ENCODE measurements at places on chromosomes 12 and 14.

DNA sequence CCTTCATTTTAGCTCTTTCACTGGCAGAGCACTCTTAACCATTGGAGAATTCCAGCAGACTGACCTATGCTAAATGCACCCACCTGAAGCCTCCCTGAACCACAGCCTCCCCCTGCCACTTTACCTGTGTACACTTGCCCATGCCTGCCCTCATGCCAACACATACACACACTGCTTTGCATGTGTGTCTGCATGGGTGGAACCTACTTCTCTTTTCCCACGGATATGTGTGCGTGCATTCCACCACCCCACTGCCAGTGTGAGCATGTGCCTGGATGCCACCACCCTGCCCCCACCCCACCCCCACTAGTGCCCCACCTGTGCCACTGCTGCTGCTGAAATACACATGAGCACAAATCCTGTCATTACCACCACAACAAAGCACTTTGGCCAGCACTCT is 49.5 kb upstream of the EEA1 start:
- no peak for DNase-seq

DNA sequence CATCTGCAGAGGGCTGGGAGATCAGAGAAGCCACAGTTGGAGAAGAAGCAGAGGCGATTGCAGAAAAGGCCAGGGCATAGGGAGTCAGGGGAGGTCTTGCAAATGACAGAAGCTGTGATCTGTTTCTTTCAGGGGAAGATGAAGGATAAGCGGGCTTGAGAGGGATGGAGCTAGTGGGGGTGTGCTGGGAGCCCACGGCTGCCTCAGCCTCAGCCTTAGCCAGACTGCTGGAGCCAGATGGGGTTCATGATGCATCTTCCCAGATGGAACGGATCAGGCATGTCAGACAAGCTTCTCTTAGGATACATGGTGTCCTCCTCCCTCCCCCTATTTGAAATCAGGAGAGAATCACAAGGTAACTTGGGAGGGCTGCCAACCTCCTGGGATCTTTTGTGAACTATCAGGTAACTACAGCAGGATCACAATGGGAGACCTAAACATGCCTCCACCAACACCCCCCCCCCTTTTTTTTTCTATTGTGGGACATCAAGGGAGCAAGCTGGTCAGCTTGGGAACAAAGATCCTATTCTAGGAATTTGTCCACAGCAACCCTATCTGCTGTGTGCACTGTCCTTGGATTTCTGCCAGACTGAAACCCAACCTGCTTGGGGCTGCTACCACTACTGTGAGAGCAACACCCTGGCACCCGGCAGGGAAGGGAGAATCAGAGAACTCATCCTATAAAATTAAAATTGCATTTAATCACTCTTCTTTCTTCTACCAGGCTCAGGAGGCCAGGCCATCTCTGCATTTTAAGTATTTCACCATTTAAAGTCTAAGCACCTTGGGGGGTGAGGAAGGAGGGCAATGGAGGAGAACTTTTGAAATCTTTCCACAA is 10.7 kb upstream of the ATP2A2 start:
- no peak for DNase-seq

- DNase-seq: no peak
Observed at GRCh38 chr12:129394177-129394825, 509.5 kb downstream of the TMEM132D start.

DNA sequence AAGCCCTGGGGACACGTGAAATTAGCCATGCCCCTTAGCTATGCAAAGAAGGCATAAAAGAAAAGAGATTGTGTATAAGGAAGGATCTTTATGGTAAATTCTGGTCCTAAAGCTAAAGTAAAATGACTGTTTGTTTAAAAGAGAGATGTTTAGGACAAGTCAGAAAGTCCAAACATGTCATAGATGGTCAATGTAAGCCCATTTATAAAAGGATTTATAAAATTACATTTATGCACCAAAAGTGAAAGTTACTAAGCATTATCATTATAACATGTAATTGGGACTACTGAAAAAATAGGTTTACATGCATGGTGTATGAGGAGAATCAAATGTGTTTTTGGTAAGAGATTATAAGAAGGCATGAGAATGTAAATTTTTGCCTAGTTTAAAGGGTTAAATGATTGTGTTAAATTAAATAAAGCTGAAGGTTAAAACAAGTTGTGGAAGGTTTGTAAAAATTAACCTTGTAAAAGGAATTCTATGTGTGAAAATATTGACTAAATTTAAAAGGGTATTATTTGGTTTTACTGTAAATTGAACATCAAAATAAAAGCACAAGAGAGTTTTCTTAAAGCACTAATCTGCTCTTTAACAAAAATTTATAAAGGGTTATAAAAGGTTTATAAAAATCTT is 50.4 kb upstream of the TSPAN8 start:
- no peak for DNase-seq

- no peak for DNase-seq
Observed at GRCh38 chr14:58796242-58797009, 158.7 kb downstream of the DACT1 start.

GRCh38 chr12:102298022-102298421 is 100.4 kb upstream of the PMCH start:
- no peak for DNase-seq

- no peak for DNase-seq
Observed at GRCh38 chr12:19186722-19187661, 57.5 kb downstream of the PLEKHA5 start.

DNA sequence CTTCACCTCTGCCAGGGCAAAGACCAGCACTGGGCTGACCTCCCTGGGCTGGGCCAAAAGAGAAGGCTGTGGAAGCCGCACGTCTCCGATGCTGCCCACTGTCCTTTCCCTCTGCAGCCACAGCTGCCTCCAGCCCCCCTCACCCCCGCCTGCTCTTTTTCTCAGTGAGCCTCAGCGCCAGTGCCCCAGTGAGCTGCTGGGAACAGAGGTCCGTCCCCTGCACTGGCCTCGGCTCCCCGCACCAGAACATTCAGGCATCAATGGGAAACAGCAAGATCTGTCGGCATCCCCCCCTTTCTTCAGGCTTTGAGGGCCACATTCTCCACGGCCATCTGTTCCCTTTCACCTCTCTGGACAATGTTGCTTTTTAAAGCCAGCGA is 398.1 kb downstream of the ZFP36L1 start:
- no peak for DNase-seq

- DNase-seq: peak; percentile 6
Observed at GRCh38 chr14:102316338-102316742, 3.2 kb upstream of the ZNF839 start.

GRCh38 chr14:85224241-85224640 is 305.7 kb upstream of the FLRT2 start:
- DNase-seq: no peak

- DNase-seq: no peak
Observed at GRCh38 chr14:61178226-61179060, 102.7 kb downstream of the TMEM30B start.

DNA sequence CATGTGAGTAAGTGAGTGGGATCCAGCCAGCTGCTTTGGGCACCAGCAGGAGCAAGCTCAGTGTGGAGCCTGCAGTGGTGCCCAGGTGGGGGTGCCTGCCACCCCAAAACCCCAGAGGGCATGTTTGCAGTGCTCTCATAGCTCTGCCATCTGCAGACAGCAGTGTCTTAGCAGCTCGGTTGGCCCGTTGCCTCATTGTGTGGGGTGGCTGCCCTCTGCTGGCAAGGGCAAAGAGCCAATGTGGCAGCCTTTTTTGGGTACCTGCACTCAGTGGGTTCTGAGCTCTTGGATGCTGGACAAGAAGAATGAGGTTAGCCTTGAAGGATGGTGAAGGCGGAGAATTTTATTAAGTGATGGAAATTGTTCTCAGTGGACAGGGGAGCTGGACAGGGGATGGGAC is 52.3 kb downstream of the NEUROD4 start:
- DNase-seq: peak; percentile 80

DNA sequence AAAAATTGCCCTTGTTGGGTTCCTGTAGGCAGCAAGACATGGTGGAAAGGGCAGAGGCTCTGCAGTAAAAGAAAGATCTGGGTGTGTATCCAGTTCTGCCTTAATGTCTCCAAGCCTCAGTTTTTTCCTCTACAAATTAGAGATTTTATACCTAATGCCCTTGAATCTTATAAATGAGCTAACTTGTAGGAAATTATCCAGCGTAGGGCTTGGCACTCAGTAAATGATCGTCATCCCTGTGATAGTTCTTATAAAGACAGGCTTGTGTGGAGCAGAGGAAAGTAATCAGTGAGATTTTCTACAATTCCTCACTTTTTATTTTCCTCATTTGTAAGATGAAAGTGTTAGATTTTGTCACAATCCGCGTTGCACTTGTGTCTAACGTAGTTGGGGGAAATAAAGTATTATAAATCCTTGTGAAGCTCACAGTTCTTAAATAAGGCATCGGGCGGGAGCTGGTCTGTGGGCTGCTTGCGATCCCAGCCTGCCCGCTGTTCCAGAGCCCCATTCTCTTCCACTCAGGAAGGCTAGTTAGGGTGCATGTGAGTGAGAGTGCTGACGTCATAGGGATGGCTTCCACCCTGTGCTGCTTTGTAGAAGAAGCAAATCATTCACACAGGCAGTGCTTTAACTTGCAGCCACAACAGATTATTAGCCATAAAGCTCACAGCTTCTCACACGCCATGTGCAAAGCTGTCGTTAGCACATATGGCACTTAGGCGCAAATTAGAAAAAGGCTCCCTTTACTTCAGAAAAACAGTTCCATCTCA is 87.6 kb downstream of the EML1 start:
- DNase-seq: no peak

DNA sequence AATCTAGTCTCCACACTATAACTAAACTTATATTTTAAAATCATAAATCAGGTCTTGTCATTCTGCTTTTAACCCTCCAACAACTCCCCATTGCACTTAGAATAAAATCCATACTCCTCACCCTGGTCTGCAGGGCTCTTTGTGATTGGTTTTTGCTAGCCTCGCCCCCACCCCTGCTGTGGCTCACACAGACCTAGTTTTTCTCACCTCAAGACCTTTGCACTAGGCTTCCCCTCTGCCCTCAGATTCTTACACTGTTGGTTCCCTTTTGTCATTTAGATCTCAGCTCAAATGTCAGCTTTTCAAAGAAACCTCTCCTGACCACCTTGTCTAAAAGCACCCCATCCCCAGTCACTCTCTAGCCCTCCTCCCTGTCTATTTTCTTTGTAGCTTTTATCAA is 10.7 kb upstream of the LHX5 start:
- no peak for DNase-seq

DNA sequence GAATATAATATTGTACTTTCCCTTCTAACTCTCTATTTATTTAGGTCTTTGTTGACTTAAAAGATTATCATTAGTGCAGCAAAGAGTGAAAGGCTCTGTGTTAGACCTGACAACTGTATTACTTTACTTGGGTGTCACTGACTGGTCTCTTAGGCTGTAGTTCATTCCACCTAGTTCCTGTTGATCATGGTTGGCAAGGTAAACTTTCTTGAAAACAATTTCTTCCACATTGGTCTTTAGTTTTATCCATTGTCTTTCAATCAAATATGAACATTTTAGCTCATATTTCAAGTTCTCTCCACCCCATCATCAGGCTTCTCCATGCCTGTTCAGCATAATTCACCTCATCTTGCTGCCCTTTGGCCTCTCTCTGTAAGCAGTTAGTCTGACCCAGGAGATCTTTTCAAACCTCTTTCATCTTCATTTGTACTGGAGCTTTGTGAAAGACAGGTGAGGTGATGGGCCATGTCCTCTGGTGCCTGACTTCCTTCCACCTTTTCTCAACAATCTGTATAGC is 32.1 kb upstream of the PPM1H start:
- no peak for DNase-seq

GRCh38 chr12:4506870-4507269 is 31.8 kb upstream of the RAD51AP1 start:
- DNase-seq: no peak

- no peak for DNase-seq
Observed at GRCh38 chr14:94501588-94502516, 7.4 kb downstream of the SERPINA12 start.

DNA sequence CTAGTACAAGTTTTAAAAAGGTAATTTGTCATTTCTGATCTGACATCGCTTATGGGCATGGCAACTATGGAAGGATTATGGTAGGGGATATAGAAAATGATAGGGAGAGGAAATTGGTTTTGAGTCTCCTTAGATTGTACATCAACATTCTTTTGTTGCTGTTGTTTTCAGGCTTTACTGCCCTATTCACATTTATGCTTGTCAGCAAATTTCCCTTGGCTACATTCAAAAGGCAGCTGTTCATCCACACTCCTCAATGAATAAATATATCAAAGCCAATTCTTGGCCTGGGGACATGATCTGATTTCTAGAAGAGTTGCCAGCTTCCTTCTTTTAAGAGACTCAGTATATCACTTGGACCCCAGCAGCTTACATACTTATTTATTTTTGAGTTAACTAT is 283.4 kb downstream of the CEP128 start:
- DNase-seq: no peak

DNA sequence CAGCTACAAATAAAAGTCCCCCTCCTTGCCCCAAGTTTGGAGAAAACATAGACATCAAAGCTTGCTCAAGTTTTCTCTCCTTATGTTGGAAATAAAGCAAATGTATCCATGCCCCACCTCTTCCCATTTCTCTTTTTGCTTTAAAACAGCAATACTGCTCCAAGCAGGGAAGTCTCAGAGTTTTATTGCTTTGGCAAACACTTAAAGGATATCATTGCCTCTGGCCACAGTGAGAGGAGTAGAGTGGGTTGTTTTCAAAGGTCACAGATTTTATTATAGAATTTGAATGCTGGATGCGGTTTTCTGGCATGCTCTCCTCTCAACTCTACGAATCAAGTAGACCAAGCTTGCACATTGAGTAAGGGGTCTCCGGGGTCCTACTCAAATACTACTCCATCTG is 149.7 kb downstream of the TTC7B start:
- DNase-seq: no peak

- no peak for DNase-seq
Observed at GRCh38 chr12:83767723-83768122, 1081.0 kb downstream of the TMTC2 start.

DNA sequence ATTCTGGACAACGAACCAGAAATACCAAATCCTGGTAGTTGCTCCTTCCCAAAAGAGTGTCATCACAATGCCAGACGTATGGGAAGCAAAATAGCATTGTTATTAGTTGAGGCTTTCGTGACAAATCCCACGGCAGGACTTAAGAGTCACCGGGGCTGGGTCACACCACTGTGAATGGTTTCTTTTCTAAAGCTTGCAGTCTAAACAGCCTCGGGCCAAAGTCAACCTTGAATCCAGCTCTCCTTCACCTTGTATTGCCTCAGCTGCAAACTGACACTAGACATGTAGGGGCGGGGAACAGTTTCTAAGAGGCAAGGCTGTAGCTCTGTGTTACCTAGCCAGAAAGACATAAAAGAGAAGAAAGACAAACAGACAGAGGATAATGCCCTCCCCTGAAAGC is 734.8 kb downstream of the MED13L start:
- DNase-seq: no peak

GRCh38 chr14:21860172-21860571 is 186.6 kb upstream of the OR4E1 start:
- peak; percentile 25 for DNase-seq

- DNase-seq: no peak
Observed at GRCh38 chr12:53495903-53496751, 3.1 kb downstream of the MAP3K12 start.

GRCh38 chr12:27901959-27902358 is 70.6 kb downstream of the PTHLH start:
- no peak for DNase-seq

DNA sequence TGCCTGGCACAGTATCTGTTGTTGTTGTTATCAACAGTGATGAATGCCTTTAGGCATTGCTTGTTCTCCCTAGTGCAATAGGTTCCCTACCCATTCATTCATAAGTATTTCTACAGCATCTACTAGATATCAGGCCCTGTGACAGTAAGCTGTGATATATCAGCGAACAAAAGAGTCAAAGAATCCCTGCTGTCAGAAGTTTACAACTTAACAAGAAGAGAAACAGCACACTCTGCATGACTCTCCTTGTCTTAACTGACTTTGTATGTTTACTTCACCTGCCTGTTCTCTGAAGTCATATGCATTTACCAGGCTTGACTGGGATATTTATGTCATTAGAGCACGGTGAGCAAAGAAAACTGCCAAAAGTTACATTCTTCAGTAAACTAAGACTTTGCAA is 452.2 kb upstream of the RPL10L start:
- DNase-seq: no peak
